ENCODE measurements at places on chromosomes 1 and 21.

- no peak for DNase-seq
Observed at GRCh38 chr1:213163278-213163711, 112.3 kb downstream of the RPS6KC1 start.

DNA sequence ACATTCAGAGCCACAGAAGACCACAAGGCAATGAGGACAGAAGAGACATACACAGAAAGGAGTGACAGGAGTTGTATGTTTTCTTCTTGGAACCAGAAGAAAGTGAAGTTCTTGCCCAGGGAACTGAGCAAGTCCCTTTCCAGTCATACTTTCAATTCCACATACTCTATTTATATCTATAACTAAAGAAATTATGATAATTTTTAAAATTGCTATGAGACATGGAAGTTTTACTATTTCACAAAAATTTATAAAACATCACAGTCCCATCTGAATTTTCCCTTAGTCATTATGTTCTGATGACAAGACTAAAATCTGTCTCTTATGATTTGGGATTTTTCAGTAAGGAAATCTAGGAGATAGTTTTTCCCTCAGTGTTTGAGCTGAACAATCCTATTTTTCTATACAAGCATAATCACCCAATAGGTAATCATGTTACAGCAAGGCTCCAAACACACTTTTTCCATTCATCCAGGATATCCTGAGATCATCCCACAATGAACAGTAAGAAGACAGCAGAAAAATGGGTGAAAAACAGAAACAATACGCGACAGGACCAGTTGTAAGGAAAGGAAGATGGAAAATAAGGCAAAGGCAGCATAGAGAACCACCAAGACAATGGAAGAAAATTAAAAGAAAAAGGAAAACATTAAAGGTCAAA is 154.6 kb downstream of the VAV3 start:
- DNase-seq = no peak

DNA sequence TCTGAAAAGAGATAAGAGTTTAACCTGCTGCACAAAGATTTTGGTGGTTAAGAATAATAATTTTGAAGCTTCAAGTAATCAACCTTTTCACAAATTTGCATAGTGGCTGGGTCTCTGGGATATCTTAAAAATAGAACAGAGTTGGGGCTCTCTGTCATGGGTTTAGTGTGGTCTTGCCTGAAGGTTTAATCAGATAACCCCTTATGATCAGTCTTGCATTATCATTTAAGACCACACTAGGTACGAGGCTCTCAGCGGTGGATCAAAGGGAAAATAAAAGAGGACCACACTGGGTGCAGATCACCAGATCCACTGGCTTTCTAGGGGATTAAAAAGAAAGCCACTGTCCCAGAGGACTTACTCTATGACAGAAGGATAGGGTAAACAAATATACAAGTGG is 19.5 kb downstream of the LRRC8C start:
- no peak for DNase-seq

- no peak for DNase-seq
Observed at GRCh38 chr1:64523413-64524337, 53.7 kb downstream of the CACHD1 start.

GRCh38 chr1:26723013-26723991 is 27.5 kb downstream of the ARID1A start:
- peak; percentile 38 for DNase-seq

DNA sequence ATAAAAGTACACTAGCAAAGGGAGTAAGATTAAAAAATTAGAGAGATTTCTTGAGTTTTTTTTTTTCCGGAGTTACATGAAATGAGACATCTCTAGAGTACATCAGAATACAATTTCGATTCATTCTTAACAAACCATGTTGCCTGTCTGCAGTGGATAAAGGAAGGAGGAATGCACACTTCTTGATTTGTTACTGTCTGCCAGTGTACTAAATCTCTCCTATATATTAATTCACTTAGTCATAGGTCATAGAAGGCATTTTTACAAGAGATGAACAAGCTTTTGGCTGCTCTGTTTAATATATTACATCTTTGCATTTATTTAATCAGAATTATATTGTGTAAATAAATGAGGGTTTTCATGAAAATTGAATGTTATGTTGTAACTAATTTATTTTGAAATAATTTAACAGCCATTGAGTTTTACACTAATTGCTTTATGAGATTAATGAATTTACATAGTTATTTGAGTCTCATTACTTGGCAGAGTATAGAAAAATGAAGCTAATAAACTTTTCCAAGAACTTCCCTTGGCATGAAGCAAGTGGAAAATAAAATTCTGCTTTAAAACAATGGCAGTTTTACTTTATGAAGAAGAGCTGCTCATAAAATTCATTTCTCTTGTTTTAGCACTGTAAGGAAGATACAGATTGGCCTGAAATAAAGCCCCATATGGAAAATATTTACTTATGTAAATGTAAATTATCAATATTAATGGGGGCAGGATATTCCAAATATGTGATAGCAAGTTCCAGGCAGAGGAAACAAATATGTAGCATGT is 1284.7 kb downstream of the BRINP3 start:
- no peak for DNase-seq

DNA sequence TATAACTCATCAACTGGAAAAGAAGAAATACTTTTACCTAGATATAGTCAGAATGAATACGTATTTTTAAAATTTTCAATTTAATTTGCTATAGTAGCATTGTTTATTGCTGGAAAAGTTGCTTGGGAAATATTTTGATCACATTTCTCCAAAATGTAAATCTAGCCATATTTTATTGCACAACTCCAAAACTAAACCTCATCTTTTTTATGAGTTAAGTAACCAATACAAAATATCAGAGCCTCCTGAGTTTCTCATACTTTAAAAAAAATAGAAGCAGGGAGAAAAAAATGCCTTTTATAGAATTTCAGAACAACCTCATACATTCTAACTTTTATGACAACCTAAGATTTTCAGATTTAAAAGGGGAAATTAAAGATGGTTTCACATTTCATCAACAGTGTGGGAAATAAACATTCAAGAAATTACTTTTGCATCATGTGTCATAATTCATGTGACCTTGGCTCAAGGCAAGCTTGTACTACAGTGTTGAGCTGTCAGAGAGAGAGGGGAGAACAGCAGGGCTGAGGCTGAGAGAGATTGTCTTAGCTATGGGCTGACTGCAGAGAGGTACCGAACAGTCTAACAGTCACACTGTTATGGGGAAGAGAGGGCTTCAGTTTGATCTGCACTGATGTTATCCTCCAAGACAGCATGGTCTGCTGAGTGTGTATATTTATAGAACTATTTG is 519.0 kb downstream of the LTN1 start:
- DNase-seq = no peak

DNA sequence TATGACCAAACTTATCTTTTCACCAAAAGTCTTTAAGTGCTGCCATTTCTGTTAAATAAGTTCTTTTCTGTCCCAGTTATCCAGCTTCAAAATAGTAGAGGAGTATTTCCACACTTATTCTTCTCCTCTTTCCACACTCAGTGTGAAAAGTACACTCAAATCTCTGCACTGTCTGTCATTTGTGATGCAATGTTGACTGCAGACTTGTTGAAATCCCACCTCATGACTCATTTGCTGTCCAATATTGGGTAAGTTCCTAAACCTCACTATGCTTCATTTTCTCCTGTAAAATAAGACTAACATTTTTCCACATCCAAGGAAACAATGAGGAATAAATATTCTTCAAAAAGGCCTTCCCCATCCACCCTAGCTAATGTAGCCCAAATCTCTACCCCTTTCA is 17.5 kb downstream of the LRRIQ3 start:
- no peak for DNase-seq

DNA sequence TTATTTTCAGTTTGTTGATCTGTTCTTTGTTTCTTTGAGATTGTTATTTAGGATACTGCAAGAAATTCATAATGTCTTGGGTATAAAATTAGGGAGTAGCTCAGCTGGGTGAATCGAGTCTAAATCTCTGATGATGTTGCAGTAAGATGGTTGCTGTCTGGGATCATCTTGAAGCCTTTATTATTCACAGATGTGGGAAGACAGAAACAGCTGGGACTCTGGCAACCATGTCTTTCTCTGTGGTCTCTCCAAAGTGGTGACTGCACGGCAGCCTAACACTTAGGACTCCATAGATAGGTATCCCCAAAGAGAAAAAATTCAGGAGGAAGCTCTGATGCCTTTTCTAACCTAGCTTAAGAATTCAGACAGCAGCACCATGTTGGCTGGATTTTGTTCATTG is 52.7 kb downstream of the RAP1A start:
- DNase-seq = no peak

DNA sequence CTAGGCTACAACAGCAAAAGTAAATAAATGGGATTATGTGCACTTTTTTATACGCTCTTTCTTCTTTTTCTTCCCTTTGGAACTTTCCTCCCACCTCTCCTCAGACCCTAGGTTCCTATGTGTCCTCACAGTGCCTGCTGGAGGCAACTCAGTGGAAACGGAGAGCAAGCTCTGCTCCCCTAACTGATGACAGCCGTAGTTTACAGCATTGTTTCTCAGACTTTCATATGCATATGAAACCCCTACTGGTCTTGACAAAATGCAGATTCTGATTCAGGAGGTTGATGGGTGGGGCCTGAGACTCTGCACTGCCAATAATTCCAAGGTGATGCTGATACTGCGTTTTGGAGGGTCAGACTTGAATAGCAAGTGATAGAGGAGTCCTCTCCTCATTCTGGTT is 34.3 kb upstream of the HMCN1 start:
- no peak for DNase-seq

- DNase-seq = no peak
Observed at GRCh38 chr1:183275322-183275721, 89.3 kb downstream of the LAMC2 start.

- DNase-seq = no peak
Observed at GRCh38 chr1:11701551-11701961, 10.0 kb downstream of the DRAXIN start.

GRCh38 chr1:204190212-204191211 is 5.8 kb downstream of the KISS1 start:
- DNase-seq = no peak

- DNase-seq = no peak
Observed at GRCh38 chr1:15804060-15804459, 3.4 kb downstream of the UQCRHL start.

- DNase-seq = no peak
Observed at GRCh38 chr1:161388639-161389038, 21.0 kb upstream of the CFAP126 start.

GRCh38 chr1:160569806-160570205 is 9.5 kb downstream of the CD84 start:
- DNase-seq = no peak

- DNase-seq = no peak
Observed at GRCh38 chr1:1005774-1006304, 5.9 kb upstream of the HES4 start.

DNA sequence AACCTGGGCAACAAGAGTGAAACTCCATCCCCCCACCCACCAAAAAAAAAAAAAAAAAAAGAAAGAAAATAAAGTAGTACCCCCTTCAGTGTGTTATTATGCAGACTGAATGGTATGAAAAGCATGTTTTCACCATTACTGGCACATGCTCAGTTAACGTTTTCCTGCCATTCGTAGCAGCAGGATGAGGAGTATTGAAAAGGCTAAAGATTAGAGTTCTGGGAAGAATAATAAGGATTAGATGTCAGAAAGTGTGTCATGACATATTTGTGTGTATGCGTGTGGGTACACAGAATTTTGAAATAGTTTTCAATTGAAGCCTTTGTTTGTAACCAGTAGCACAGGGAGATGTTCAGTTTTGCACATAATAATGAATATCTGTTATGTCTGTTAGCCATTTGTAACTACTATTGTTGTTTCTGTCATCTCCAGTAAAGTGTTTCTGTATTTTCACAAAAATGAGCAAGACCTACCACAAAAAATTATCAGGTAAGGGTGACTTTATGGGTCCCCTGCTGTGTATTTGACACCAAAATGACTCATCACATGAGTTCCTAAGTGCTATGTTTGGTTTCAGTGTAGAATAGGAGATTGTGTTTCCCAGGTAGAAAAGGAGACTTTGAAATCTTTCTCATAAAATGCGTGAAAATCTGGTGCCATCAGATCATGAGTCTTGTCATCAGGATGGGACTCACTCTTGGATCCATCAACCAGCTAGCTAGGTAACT is 358.9 kb downstream of the DISC1 start:
- DNase-seq = no peak

GRCh38 chr1:209444961-209445360 is 138.6 kb upstream of the CAMK1G start:
- DNase-seq = no peak

DNA sequence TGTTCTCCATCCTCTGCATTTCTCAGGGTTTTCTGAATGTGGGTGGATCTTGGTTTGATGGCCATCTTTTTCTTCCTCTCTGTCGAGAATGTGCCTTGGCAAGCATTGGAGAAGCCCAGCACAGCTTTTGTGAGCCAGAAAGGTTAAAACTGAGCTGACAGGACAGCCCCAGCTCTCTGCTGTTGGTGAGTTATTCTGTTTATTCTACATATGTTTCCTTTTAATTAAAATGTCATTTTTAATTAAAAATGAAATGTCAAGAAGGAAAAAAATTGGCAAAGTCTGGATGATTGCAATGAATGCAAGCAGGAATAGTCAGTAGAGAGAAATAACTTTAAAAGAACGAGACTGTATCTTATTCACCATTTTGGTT is 325.8 kb downstream of the PTBP2 start:
- no peak for DNase-seq

DNA sequence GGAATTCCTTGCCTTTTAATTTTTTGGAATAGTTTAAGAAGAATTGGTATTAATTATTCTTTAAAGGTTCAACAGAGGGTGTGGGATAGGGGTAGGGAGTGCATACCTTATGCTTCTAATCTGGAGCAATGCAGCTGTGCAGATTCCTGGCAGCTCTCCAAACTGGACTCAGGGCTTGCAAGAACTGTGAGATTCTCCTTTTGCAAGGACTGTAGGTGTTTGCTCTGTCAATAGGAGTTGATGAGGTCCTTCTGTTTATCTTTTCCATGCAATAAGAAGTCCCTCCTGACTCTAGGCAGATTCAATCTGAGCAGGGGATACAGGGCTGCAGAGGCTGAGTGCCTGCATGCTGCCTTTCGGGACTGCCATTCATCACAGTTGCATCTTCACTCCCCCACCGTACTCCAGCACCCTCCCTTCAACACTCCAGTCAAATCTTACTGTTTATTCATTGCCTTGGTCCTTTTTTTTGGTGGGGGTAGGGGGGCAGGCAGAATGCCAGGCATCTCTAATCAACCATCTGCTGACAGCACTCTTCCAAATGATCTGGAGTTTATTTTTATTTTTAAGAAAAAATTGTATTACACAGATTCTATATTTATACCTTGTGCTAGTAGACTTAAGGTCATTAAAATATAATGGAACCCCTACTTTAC is 122.3 kb downstream of the DISC1 start:
- no peak for DNase-seq

DNA sequence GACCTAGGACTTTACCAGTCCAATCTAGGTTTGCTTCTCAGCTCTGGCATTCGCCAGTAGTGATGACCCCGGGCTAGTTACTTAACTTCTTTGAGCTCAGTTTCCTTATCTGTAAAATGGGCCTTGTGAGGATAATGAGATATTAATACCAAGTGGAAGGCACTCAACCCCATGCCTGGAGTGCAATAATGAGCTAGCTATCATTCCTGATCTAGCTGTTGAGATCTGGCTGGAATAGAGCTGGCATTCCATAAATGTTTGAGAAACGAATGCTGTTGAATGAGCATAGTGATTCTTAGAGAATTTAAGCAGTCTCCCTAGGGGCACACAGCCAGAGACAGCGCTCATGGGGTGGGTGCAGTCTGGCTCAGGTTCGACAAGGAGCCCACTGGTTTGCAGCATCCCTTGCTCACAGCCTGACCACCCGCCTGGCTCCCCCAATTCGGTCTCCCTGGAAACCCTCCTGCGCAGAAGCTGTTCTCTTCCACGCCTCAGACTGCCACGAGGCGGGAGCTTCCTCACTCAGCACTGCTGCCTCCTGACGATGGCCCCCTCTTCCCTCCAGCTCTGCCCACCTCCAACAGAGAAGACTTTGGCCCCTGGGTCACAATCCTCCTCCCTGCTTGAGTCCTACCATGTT is 32.5 kb downstream of the DHCR24 start:
- DNase-seq = no peak
